Foreskin keratinocyte (primary cell): ENCODE measurements at places on chromosomes 12 and 14.

DNA sequence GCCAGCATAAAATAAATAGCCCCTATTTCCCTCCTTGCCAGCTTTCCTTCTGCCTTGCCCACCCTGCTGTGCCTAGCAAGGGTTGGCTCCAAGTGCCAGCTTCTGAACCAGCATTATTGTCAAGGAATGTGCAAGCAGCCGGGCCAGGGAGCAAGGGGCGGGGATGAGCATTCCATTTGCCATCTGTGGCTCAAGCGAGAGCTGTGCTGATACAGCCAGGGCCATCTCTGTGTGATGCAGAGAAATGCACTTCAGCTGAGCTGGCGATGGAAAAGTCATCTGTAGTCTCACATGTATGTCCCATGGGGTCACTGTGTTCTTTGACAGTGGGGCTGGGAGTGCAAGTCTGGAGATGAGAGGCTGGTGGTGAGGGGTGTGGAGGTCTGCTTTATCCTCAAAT is 137.3 kb downstream of the SUDS3 start:
- no peak for DNase-seq

GRCh38 chr12:124909831-124910560 is 4.5 kb downstream of the UBC start:
- DNase-seq, result peak; percentile 72

GRCh38 chr14:44620121-44621019 is 113.3 kb upstream of the FSCB start:
- DNase-seq, result no peak

GRCh38 chr12:106274575-106275121 is 26.8 kb upstream of the CKAP4 start:
- no peak for DNase-seq

DNA sequence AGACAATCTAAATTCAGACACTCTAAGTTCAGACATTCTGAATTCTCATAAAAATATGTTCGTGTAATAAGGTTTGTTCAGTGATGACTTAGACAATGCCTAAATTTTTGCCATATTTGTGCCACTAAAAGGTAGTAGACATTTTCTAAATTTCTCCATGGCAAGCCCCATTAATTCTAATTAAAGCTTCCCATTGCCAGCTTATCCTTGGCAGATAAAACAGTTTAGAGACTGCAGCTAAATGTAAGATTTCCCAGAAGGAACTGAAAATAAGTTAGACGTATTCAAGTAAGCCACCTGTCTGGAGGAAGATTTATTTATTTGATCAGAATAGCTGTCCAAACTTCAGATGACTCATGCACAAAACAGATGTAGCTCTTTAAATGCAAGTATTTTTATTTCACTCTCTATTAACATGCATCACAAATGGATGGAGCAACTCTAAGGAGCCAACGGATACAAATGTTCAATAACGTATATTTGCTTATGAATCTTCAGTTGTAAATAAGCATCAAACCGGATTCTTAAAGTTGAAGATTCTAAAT is 130.4 kb downstream of the SLC2A13 start:
- no peak for DNase-seq

DNA sequence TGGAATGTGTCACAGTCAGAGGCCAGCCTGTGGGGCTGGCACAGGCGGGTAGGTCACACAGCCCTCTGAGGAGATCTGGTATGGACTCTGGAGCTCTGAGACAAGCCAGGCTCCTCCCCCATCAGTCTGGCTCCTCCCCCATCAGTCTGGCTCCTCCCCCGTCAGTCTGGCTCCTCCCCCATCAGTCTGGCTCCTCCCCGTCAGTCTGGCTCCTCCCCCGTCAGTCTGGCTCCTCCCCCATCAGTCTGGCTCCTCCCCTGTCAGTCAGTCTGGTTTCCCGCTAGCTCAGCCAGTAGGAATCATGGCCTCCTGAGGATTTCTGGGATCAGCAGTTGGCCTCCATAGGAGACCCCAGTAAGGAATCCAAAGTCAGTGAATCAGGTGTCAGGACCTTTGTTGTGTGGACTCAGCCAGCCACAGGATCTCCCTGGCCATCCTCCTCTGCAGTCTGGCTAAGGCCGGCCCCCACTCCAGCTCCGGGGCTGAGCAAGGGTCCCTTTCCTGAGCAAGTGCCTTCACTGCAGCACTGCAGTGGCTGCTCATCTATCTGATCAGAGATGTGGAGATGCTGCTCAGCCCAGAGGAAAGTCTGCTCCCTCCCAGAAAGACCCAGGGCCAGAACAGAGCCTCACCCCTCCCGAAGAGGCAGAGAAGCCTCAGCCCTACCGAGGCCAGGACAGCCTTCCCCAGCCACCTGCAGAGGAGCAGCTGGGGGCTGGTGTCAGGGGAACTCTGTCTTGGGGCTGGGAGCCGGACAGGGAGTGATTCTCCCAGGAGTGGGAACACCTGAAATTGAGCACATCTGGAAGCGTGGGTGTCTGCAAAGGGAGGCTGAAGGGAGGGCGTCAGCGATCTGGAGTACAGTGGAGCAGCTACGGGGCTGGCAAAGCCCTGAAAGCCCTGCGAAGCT is 35.7 kb downstream of the IQSEC3 start:
- no peak for DNase-seq
